Stimulated activated CD8-positive, alpha-beta memory T cell treated with anti-CD3 and anti-CD28 coated beads, Interleukin-4, amount 100 ng/mL, for 1 hour (primary cell): ENCODE measurements at places on chromosomes 6 and 20.

- DNase-seq: no peak
Measured at GRCh38 chr20:64102647-64103354, 4.6 kb downstream of the NPBWR2 start.

DNA sequence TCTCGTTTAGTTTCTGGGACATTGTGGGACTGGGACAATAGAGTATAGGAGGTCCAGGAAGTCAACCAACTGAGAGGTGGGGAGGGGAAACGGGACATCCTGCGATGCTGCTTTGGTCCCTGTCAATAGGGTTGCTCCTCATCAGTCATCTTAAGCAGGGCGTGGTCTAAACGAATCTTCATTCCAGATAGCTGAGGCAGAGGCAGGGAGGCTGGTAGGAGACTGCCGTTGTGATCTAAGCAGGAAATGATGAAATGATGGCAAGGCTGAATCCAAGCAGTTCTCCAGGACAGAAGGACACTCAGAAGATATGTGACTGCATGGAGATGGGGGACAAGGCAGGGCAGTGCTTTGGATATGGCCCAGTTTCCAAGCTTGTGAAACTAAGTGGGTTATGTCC is 953.4 kb downstream of the KIF16B start:
- DNase-seq: no peak

GRCh38 chr6:145814035-145814500 is 527 bp downstream of the FBXO30 start:
- no peak for DNase-seq

DNA sequence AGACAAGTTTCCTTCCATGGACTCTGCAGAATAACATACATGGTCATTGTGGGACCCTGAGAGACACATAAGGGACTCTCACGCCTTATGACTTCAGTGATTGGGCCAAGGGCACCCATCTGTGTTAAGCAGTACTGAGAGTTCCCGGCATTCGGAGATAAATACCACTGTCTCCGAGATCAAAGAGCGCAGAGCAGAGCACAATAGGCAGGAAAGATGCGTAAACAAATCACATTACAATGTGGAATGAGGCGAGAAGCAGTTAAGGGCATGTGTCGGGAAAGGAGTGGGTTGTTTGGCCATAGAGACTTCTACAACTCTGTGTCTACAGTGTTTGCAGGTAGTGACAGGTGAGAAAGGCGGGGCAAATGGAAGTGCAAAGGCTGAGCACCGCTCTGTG is 57.6 kb downstream of the NRSN1 start:
- DNase-seq: no peak

GRCh38 chr6:53216301-53216700 is 67.7 kb upstream of the GCM1 start:
- no peak for DNase-seq

DNA sequence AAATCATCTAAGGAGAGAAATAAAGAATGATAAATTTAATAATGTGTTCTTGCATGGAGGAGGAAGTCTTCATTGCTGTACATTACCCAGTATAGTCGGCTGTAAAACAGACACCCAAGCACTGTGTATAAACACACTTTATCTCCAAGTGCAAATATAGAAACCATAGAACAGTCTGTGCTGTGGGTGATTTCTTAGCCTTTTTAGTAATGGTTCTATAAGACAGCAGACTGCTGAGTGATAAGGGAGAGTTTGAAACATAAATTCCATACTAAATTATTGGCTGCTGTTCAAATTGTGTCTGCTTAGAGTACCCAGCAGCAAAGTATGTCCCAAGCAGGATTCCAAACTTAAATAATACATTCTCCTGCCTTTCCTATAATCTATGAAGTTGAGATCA is 4.6 kb downstream of the FILIP1 start:
- no peak for DNase-seq

DNA sequence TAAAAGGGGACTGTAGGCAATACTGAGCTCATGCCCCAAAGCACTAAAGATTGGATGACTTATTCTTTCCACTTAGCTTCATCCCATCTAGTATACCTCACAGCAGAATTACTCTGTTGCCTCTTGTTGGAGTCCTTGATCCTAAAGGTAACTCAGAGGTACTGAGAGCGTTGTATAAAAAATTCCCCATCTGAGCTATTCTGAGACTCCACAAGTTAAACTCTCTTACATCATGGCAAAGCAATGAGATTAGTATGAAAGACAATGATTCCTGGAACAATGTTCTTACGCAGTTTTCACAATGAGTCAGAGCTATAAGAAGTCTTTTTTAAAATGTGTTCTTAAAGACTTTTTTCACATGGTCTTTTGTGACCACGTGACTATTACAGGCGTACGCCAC is 370.1 kb downstream of the ADGRB3 start:
- DNase-seq: no peak
